Kidney (tissue), 22 donors: ENCODE measurements at places on chromosomes 2 and 18. TPM values are rescaled to one million over a fixed set of nuclear protein-coding genes. Genes with fewer than 3 reads are reported as not detected.

Gene SLC5A7
- total RNA-seq = 0.88 TPM

Gene AKAIN1
- total RNA-seq = not detected

Gene CRIM1
- total RNA-seq = 154 TPM

Gene ANO7
- 1.9 TPM for total RNA-seq

Gene EML6
- total RNA-seq = 3.1 TPM

Gene ACMSD
- total RNA-seq = 44.0 TPM

Gene UGT1A10
- not detected for total RNA-seq

Gene TMEM247
- not detected for total RNA-seq
